ENCODE measurements at places on chromosomes 7 and 10.

DNA sequence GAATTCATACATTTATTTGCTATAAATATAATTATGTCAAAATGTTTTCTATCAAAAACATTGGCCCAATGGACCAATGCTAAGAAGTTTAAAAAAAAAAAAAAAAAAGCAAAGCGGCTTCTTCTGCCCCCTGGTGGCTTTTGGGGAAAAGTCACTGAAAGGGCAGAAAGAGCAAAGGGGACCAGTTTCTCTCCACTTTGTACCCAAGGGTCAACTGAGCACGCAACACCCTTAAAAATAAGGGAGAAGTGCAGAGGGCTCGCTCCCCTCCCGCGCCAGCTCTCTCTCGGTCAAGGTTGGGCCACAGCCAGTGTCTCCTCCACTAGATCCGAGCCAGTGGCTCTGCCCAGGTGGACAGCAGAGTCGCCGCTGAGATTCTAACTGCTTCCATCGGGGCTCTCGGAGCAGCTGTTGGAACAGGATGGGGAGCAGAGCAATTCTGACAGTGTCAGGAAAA lies 136.4 kb upstream of the FGFR2 start:
- peak; percentile 68 for DNase-seq

GRCh38 chr10:26095781-26096180 lies 120.8 kb upstream of the GAD2 start:
- DNase-seq = no peak

- DNase-seq = no peak
Observed at GRCh38 chr10:978826-979421, 9.3 kb upstream of the GTPBP4 start.

DNA sequence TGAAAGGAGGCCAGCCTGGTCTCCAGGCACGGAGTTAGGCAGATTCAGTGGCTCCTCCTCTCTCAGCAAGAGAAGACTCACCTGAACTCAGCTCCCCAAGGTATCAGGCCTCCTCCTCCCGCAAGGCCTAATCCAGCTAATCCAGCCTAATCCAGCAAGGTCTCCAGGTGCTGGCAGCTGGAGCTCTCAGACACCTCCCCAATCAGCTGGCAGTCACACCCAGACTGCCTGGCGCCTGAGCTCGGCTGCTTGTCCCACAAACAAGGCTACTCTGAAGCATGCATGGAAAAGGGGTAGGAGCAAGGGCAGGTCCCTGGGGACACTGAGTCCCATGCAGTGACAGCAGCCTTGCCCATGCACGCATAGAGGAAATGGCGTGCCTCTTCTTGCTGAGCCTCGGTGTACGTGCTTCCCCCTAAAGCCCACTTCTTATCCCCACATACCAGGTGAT lies 3.3 kb upstream of the OPN4 start:
- peak; percentile 9 for DNase-seq

- no peak for DNase-seq
Observed at GRCh38 chr7:28999427-28999826, 41.3 kb upstream of the TRIL start.

GRCh38 chr10:69994262-69994661 lies 58.4 kb upstream of the MACROH2A2 start:
- DNase-seq = peak; percentile 78

- no peak for DNase-seq
Observed at GRCh38 chr7:45416846-45417245, 157.3 kb upstream of the ADCY1 start.

DNA sequence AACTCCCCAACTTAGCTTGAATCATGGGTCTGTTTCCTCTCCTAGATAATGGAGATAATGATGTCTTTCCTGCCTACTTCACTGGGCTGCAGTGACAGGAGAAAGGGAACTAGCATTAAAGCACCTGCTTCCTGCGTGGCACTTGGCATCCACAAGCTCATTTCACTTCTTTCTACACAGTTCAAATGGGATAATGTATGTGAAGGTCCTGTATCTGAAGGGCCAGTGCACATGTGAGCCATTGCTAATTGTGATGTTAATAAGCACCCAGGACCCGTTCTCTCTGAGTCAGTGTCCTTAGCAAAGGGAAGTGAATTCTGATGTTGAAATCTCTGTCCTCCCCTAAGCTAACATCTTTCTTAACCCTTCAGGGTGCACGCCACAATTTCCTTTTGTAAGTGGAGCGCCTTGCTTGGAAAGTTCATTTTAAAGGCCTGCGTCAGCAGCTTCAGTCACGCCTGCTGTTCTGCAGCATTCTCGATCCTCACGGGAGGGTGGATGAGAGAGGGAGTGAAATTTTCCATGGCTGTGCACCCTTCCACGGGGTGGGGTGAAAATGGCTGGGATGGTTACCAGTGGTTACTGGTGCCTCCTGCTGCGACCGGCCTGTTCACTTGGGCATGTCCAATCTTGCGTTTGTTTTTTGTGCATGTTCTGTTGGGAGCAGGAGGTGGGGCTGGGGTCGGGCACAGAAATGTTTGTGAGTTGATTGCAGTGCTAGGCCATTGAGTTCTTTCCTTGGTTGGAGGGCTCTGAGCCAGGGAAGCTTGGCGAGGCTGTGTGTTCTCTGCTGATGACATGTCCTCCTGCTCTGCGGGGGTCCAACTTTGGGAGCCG lies 59.2 kb downstream of the HK1 start:
- DNase-seq = no peak

GRCh38 chr10:127618797-127619196 lies 69.7 kb downstream of the NPS start:
- DNase-seq = no peak

DNA sequence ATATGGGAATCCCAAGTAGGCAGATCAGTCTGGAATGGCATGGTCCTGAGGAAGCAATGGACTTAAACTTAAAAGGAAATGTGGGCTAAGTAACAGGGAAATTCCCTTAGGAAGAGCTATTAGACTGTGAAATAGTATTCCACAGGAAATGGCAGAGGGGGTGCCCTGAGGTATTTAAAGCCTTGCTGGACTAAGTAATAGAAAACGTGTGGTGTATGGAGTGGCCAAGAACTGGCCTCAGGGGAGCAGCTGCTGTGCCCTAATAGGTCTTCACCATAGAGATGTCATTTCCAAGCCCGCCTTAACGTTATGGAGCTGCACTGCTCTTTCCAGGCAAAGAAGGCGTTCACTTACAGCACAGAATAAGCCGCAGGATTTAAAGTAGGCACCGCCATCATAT lies 365.2 kb upstream of the ZMIZ1 start:
- DNase-seq = no peak

- DNase-seq = no peak
Observed at GRCh38 chr7:113285411-113285810, 167.1 kb upstream of the SMIM30 start.

DNA sequence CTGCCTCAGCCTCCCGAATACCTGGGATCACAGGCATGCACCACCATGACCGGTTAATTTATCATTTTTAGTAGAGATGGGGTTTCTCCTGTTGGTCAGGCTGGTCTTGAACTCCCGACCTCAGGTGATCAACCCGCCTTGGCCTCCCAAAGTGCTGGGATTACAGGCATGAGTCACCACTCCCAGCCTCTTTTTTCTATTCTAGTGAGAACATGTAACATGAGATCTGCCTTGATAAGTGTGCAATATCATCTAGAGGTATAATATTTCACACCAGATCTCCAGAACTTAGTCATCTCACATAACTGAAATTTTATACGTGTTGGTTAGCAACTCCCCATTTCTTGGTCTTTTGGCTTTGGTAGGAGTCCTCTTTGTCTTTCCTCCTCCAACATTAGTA lies 656.9 kb downstream of the CNTNAP2 start:
- no peak for DNase-seq

DNA sequence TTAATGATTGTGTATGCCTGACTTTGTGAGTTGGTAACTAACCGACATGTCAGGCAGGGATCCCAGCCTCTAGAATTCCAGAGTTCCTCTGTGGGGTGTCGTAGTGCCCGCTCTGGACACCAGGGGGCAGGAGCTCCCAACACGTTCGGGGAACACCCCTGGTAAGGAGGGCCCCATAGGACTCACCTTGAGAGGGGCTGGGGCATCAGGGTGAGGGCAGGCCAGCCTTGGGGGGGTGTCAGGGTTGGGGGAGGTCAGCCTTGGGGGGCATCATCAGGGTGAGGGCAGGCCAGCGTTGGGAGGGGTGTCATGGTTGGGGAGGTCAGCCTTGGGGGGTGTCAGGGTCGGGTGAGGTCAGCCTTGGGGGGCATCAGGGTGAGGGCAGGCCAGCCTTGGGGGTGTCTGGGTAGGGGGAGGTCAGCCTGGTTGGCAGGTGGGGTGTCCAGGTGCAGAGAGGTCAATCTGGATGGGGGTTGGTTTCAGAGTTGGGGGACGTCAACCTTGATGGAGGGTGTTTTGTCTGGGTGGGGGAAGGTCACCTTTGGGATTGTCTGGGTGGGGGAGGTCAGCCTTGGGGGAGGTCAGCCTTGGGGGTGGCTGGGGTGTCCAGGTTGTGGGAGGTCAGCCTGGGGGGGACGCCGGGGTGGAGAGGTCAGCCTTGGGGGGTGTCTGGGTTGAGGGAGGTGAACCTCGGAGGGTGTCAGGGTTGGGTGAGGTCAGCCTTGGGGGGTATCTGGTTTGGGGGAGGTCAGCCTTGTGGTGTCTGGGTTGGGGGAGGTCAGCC lies 45.6 kb upstream of the SUN1 start:
- DNase-seq = peak; percentile 90

GRCh38 chr7:124171068-124171467 lies 138.2 kb upstream of the TMEM229A start:
- peak; percentile 12 for DNase-seq

- DNase-seq = no peak
Observed at GRCh38 chr7:134422008-134422407, 36.9 kb downstream of the AKR1B1 start.

GRCh38 chr7:24297362-24297761 lies 13.4 kb downstream of the NPY start:
- no peak for DNase-seq

GRCh38 chr7:99120916-99121315 lies 23.0 kb downstream of the SMURF1 start:
- no peak for DNase-seq

DNA sequence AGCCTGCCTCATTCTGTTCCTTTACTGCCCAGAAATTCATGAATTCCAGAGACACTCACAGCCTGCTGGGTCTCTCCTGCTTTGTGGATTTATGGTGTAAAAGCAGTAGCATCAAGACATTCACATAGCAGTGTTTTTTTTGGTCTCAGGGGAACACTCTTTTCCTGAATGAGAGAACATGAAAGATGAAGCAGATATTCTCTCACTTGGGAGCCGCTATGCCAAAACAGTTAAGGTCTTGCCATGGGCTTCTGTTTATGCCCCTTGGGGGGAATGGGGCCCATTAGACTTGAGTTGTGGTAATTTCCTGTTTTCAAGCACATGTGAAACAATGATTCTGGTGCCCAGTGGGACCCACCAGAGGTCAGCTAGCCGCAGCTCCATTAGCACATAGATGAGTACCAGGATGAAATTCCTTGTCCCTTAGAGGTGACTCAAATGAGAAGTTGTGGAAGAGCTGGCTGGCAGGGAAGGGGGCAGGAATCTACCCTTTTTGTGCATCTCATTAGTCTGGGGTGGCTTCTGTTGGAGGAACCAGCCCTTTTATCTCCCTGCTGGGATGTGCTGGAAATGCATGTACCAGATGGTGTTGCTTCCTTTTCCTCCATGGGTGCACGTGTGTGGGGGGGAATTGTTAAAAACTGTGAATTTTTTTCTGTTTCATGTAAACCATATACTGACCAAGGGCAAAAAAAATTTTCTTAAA lies 13.3 kb downstream of the BMPER start:
- DNase-seq = no peak

- DNase-seq = peak; percentile 74
Observed at GRCh38 chr10:11165591-11166543, 148.2 kb downstream of the CELF2 start.

- DNase-seq = no peak
Observed at GRCh38 chr7:81608748-81609382, 161.0 kb downstream of the HGF start.

Measured in iPS-NIHi11 (cell line).